ENCODE measurements at places on chromosomes 3 and 15.

DNA sequence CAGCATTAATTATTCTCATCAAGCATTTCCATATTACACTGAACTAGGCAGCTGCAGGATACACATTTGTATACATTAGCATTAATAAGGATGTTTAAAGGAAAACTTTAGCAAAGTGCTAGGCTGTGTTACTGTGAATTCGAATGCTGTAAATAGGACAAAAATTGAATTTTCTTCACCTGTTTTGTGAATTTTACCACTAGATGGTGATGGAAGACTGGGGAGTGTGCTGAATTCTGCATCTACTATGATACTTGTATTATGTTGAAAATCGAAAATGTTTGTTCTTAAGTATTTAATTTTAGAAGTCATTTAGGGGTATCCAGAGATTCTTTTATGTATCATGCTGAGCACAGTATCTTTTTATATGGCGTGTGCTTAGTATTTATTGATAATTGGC lies 12.3 kb upstream of the P2RY14 start:
- no peak for DNase-seq

- DNase-seq: no peak
These were observed 14.3 kb downstream of the CXCR6 start for GRCh38 chr3:45957586-45957985.

DNA sequence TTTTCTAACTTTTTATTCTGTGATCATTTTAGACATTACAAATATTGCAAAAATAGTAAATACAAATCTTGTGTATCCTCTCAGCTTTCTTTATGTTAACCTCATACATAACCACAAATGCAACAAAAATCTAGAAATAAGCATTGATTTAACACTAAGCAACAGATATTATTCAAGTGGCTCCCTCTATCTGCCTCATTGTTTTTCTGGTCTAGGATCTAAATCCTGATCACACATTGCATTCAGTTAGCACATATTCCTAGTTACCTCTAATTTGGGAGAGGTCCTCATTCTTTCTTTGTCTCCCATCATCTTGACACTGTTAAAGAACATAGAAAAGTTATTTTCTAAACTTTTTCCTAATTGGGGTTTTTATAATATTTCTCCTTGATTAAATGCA lies 1126.0 kb downstream of the ROBO2 start:
- no peak for DNase-seq

DNA sequence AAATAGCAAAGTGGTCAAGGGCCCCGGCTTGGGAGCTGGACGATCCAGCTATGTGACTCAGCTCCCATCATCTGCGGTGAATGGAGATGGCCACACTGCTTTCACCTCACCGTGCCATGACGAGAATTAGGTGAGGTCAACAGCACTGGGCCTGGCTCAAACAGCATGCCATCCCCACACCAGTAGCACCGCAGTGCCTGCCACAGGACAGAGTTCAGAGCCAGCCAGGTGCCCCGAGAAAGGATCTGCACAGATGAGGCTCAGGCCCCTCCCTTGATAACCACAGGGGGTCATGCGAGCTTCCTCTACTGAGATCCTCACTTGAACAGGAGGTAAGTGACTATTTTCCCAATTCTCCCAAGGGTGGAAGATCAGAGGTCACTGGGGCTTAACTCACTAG lies 29.4 kb downstream of the ZXDC start:
- DNase-seq: no peak

GRCh38 chr3:143511174-143511879 lies 336.9 kb downstream of the SLC9A9 start:
- DNase-seq: no peak

DNA sequence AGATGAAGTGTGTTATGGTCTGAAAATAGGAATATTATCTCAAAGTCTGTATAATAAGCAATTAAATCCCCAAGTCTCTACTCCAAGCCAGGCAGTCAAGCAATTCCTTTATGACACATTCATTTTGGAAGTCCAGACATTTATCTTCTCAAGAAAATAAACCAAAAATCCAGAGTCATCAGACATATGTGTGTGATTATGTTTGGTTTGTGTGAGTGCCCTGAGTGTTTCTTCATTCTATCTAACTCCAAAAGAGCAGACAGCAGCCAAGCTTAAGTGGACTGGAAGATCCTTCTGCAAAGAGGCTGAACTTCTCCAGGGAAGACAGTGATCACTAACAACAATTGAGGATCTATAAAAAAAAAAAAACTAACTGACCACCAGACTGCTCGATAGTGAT lies 239.8 kb downstream of the STAG1 start:
- no peak for DNase-seq

DNA sequence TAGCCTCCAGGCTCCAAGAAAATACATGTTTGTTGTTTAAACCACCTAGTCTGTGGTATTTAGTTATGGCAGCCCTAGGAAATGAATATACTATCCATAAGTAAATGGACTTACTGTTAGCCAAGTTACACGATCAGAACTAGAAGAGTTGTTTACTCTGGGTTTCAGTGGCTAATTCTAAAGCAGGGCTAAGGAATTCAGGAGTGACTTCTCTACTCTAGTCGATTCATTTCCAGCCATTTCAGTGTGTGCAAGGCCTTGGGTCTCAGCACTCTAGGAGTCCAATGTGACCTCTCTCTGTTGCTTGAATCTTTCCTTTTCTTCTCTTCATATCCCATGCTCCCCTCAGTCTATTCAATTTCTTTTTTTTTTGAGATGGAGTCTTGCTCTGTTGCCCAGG lies 66.7 kb downstream of the BHLHE40 start:
- no peak for DNase-seq

Data from ecto neural progenitor cell (in vitro differentiated cells).